ENCODE measurements at places on chromosomes 1 and 21. TPM values are rescaled to one million over a fixed set of nuclear protein-coding genes. Genes with fewer than 3 reads are reported as not detected.

DNA sequence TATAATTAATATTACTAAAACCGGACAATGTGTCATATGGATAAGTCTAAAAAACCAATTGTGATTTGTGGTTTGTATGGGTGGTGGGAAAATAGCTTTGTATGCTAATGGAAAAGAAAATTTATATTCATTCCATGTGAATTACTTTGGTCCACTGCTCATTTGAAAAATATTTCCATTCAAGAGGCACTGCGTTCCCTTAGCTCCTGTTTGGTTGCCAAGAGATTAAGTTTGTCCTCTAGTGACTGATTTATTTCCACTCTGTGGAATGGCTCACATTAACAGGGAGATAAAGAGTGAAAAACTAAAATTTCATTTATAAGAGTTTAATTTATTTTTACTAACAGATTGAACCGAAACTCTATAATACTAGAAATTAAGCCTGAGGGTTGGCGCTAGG is 744.1 kb upstream of the CHRM3 start:
- no peak for DNase-seq

GRCh38 chr1:218347336-218347722 is 2.2 kb downstream of the TGFB2 start:
- DNase-seq, result no peak

Gene FCGR3A
- 19.8 TPM for total RNA-seq

Gene SLC9C2
- not detected for total RNA-seq

DNA sequence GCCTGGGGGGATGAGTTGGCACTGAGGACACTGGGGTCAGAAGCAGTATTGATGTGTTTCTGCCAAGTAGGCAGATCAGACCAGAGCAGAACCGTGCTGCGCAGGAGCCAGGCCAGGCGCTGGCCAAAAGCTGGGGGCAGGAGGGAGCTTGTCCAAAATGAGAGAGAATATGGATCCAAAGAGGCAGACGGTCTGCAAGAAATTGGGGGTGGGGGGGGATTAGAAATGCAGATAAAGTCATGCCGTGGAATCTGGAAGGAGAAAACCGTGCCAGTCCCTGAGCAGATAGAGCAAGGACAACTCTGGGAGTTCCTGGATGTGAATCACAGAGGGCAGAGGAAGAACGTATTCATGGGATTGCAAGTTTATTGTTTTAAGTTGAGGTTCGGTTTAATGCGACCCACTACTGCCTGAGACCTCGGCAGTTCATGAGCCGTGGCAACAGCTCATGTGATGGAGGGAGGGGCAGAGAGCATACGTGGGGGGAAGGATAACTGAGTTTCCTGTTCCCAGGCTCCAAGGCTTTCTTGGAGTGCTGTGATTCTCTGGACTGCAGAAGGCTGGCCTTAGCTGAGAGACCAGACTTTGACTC is 224.0 kb downstream of the FGGY start:
- no peak for DNase-seq

GRCh38 chr1:207049974-207050391 is 1.0 kb downstream of the YOD1 start:
- no peak for DNase-seq

DNA sequence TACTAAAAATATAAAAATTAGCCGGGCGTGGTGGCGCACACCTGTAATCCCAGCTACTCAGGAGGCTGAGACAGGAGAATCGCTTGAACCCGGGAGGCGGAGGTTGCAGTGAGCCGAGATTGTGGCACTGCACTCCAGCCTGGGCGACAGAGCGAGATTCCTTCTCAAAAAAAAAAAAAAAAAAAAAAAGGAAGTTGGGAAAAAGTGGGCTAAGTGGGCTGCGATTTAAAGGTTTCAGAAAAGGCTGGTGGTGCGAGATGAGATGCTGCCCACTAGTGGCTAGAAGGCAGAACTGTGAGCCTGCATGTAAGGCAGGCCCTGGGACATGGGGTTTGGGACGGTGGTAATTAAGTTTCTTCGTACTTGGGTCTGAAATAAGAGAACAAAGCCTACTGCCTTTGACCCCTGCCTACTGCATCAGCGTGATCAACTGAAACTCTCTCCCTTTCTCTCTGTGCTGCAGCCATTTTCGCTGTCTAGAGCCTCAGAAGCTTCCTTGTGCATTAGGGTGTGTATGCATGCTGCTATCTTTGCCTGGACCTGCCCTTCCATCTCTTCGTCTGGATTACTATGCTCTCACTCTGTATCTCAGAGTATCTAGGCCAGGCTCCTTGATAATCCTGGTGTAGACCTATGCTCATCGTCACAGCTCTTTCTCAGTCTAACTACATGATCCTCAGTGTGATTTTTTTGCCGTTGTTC is 12.4 kb downstream of the FMOD start:
- peak; percentile 67 for DNase-seq

Gene PEAR1
- total RNA-seq, result 2.3 TPM

DNA sequence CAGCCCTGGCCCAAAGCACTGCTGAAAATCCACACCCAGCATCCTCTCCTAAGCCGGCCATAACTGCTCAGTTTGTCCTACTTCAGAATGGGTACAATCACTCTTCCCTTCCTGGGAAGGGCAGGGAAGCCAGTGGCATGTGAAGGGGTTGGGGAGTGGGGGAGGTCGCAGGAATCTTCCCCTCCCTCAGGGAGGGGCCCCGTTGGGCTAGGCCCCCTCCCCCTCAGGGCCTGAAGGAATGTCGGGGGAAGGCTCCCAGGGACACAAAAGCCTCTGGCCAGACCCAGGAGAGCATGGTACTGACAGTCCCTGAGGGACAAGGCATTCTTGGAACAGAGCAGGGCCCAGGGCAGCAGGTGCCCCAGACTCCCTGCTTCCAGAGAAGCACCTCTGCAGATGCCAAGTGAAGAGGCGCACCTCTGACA is 1.2 kb downstream of the ELOVL1 start:
- no peak for DNase-seq

All from mucosa of descending colon (tissue), 3 donors.